ENCODE measurements at places on chromosomes 6 and 20.

DNA sequence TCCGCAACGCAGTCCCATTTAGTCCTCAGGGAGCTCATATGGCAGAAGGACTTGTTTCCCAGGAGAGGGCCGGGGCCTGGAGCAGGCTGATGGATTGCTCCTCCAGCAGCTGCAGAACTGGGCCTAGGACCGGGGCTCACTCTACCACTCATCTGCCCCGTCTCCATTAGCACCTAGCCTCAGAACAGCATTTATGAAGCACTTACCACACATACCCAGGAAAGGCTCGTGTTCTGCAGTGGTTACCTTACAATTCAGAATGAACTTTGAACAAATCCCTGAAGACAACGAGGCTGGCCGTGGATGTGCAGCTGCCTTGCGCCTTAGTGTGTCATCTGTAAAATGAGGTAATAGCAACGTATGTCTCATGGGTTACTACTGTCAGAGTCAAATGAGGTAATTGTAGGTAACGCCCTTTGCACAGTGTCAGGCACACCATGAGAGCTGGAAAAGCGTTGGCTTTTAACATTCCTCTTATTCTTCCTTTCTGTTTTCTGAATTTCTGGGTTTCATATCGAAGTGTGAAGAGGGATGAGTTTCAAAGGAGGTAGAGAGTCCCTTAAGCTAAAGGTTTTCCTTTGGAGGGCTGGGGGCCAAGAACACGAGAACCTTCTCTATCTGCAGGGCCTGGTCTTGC is 46.3 kb upstream of the CD93 start:
- DNase-seq: no peak

DNA sequence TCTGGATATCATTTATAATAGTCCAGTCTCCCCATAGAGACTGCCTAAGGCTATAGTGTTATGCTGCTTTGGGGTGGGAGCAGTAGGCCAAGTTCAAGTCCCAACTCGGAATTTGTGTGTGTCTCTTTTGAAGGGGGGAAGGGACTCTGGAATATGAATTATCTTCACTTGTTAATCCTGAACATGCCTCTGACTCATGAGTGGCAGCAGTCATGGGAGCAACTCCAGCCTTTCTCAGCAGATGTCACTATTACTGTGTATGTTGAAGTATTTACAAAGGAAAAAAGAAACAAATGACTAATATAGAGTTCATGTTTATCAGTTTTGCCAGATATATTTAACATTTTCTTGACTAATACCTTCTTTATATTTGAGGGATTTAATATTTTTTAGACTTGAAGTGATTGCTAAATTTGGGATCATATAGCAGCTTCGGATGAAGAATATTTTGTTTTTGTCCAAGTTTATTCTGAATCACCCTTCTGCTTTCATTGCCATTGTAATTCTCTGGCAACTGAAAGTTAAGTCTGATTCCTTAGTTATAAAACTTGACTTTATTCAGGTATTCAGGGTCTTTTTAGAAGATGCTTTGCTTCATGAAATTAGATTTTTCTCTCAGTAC is 23.4 kb downstream of the FAM217A start:
- no peak for DNase-seq

DNA sequence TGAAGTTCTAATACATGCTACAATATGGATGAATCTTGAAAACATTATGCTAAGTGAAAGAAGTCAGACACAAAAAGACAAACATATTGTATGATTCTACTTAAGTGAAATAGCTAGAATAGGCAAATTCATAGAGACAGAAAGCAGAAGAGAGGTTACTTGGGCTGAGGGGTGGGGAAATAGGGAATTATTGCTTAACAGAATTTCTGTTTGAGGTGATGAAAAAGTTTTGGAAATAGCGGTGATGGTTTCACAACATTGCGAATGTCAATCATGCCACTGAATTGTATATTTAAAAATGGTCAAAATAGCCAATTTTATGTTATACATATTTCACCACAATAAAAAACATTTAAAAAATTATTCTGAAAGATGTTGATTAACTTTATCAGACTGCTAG is 6.1 kb downstream of the SLC26A8 start:
- DNase-seq: no peak

DNA sequence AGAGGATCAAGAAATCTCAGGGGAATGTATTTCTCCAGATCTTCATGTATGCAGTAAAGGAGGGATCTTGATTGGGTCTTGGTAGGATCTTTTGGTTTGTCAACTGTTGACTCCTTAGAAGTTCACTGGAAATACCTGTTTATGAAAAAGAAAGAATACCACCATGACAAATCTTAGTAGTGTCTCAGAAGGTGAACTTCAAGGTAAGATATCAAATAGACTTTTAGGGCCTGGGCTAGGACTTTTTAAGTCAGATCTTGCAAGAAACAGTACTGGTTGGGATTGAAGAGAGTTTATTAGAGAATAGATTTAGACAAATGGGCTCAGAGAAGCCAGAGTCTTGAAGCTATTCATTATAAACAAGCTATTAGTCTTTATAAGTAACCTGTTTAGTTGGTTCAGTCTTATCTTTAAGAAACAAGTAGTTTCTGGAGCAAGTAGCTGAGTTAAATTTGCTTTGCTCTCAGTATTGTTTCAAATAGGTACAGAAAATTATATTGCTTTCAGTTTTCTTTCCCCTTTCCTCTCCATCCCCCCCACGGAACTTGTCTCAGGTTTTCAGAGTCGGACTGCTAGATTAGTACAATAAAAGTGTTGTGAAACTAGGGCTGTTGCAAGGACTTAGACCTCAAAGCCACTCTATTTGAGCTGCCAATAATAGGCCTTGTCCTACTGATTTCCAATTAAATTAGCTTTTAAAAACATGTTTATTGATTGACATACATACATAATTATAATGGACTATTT is 529.1 kb upstream of the CITED2 start:
- no peak for DNase-seq

All from neural progenitor cell (in vitro differentiated cells).